ENCODE measurements at places on chromosomes 6 and 20. TPM values are rescaled to one million over a fixed set of nuclear protein-coding genes. Genes with fewer than 3 reads are reported as not detected.

GRCh38 chr6:24990944-24991809, 55.4 kb upstream of the RIPOR2 start:
- no peak for DNase-seq

GRCh38 chr6:169296170-169296569, 42.5 kb upstream of the THBS2 start:
- no peak for DNase-seq

- no peak for DNase-seq
Observed at GRCh38 chr20:29689411-29690225, 1567.8 kb upstream of the DEFB115 start.

The SNAP25 gene
- 0.74 TPM for total RNA-seq

GRCh38 chr20:12777016-12777415, 231.8 kb upstream of the SPTLC3 start:
- no peak for DNase-seq

The SLC17A3 gene
- total RNA-seq: not detected

DNA sequence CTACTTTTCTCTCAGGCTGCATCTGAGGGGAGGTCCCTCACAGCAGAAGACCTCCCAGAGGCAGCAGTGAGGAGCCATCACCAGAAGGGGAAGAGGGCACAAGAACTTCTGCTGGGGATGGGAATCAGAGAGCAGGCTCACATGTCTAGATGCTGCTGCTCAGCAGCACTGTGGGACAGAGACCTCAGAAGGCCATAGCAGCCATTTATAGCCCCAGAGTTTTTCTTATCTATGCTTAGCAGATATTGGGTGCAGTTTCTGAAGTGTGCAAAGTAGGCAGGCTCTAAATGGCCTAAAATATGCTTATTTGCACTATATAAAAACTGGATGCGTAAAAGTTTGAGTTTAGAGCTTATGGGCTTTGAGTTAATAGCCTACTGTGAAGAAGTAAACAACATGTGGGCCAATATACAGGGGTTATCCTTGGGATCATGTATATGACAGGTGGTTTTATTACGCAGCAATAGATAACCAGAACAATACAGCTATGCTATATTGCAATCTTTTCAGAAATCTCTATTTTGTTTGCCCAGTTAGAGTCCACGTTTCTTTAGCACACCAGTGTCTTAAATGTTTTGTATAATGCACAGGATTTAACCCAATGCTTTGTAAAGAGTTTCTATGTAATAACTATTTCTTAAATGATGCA, 60.2 kb upstream of the TMEM244 start:
- DNase-seq: no peak

DNA sequence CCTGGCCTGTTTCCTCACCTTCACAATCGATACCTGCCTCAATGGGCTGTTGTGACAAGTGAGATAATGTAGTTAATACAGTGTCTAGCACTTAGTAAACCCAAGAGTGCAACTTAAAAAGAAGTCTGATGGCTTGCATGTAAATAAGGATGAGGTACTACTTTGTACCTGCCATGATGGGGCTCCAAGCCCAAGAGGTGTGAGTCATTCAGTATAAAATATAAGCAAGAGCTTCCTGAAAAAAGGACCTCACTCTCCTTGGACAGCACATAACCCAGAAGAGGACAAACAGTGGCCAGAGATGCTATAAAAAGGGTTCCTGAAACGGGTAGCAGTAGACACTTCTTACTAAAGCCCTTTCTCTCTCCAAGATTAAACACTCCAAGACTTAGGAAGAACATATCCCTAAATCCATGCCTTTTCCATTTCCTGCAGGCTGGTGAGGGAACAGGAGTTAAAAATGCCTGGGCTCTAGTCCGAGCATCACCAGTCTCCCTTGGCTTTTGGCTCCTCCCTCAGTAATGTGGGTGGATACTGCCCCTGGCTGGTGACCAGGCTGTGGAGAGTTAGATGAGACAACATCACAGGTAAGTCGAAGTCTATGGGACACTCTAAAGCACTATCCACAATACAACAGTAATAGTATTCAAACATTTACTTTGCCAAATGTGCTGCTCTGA, 4.3 kb downstream of the UBE2V1 start:
- no peak for DNase-seq

The SNAI1 gene
- total RNA-seq: 4.3 TPM

The LY6G5C gene
- total RNA-seq: 4.9 TPM

The LY86 gene
- total RNA-seq: 0.82 TPM

- DNase-seq: no peak
Observed at GRCh38 chr6:43011207-43011606, 2.5 kb downstream of the MEA1 start.

DNA sequence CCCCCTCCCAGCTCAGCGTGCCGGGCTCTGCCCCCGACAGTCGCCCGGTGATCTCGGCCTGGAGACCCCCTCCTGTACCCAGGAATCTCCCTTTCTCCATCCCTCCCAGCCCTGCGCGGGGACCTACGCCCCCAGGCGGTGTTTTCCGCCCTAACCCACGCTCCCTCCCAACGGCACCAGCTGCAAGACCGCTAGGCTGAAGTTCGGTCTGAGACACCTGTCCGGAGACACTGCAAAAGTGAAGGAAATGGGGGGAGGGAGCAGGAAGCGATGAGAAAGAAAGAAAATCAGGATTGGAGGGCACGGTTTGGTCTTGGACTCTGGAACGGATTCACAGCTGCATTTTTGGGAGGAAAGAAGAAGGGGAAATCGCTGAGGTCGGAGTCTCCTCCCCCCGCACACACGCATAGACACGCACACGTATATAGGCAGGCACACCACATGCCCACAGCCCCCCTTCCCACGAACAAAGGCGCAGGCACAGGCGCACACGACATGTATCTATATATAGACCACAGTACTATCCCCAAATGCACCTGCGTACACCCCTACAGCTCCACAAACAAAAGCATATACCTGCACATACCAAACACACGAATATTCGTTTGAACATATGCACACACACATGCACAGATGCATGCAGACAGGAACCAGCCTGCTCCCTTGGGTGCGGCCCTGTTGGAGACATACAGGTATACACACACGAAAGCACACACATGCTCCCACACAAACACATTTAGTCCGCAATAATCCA, 1.0 kb downstream of the SLC32A1 start:
- no peak for DNase-seq
